ENCODE measurements at places on chromosomes 11 and 22.

DNA sequence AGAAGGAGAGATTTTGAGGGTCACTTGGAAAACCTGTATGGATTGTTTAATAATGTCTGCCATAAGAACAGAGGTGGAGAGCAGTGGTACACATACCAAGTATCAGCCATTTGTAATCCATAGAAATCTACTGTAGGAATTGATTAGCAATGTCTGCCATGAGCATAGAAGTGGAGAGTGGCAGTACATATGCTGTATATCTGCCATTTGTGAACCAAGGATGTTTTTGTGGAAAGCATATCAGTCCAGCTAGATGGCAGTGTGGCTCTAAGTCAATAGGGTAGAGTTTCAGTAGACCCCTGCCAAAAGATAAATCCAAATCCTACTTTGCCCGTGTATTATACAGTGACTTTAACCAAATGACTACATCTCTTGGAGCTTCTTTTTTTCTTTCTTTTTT, 82.9 kb upstream of the SEZ6L start:
- DNase-seq: no peak

DNA sequence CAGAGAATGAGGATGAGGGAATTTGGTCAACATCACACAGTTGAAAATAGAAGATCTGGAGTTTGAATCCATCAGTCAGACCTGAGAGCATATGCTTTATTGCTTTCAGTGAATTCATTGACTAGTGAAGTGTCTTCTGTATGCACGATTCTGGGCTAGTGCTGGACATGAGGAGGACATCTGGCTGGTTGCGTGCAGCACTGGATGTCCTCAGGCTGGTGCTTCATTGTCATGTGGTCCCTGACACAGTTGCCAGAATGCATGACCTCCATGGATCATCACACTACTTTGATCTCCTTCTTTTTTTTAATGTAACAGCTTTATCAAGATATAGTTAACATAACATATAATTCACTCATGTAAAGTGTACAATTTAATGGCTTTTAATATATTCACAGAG, 44.5 kb upstream of the MMP7 start:
- DNase-seq: no peak

DNA sequence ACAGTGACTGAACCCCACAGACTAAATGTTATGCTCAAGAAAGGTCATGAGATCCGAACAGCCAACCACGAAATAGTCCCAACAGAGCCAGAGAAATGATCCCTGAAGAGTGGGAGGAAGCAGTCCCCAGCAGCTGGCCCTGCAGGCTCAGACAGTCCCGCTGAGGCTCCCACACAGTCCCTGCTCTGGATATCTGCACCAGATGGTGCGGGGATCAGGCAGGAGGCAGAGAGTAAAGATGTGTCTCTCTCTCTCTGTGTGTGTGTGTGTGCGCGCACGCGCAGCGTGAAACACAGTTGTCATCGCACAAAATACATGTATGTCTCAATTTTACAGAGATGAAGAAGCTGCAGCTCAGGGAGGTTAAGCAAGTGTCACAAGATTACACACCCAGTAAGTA, 27.9 kb downstream of the GUCY1A2 start:
- no peak for DNase-seq

DNA sequence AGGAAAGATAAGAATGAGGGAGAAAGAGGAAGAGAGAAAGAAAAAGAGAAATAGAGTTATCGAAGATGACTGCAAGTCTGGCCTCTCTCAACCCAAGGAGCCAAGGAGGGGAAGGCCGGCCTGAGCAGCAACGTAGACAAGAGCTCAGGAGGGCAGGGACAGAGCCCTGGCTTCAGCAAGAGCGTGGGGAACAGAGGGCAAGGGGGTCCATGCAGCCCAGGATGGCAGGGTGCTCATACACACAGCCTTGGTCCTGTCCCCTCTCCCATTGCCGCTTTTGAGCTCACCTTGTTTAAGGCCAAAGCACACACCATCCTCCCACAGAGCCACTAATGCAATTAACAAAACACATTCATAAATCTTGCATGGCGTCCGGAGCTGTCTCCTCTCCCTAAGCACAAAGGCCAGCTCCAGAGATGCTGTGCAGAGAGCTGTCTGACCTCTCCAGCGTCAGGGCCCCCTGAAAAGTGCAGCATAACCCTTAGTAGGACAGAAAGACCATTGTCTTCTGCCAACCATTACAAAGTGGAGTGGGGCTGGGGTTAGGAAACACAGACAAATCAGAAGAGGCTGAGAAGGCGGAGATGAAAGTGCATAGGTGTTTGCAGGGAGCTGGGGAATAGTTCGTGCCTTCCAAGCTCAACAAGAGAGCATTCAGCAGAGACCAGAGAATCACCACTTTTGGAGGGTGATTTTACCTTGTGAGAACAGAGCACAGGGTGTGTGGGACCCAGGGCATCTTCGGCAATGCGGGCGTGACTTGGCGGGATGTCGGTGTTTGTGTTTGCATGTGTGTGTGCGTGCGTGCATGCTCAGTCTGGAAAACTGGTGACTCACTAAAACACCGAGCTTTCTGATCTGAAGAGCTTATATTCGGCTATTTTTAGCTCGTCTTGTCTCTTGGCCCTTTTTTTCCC, 28.2 kb upstream of the JAM3 start:
- DNase-seq: no peak

DNA sequence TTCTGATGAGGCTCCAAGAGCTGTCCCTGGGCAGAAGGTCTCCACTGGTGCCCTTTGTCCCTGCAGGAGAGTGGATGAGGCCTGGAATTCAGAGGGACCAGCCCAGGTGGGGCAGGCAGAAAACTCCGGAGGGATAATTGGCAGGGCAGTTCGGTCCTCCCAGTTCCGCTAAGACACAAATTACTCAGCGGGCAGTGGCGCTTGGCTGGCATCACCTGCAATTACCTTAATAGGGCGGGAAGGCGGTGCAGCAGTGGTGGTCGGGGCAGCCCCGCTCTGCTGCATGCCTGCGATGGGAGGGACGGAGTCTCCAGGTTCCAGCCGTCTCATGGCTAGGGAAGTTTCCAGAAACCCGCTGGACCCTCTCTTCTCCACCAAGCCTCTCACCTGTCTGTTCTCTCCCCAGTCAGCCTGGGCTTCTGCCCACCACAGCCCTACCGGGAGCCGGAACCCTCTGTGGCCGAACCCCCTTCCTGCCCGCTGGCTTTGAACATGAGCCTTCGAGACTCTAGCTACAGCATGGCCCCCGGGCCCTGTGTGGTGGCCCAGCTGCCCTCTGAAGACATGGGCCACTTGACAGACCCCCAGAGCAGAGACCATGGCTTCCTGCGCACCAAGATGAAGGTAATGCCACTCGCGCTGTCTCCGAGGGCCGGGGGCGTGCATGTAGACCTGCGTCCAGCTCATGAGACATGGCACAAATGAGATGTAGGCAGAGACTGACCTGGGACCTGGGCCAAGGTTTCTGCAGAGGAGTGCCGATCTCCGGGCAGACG, 7.0 kb downstream of the OVOL1 start:
- DNase-seq: no peak

DNA sequence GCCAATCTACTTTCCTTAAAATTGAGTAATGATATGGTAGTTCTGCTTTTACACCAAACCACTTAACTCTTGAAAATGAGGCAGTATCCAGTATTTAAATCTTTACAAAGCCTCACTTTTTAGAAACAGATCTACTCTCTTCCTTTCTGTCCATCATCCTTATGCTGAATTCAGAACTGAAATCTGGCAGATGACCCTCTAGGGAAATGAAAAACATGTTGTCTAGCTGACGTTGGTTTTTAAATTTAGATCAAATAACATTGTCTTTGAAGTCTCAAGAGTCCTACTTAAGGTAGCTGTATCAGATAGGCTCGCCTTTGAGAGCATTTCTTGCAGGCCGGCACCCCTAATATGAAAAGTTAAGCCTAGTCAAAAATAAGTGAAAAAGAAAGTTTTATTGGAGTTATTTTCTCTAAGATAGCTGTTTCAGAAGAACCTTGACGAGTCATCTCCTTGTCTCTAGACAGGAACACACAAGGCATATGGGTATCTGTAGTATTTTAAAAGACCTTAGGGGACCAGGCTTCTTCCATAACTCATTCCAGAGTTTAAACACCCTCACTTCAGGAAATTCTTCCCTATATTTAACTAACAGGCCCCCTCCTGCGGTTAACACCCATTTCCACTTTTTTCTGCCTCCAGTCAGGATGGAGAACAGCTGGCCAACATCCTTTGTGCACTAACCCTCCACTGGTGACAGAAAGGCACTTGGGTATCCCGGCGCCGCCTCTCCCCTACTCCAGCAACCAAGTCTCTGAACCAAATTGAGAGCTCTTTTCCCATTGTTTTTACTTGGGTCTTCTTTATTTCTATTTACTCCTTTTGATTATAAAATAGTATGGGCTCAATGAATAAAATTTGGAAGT, 81.2 kb downstream of the WNT11 start:
- no peak for DNase-seq

GRCh38 chr22:48499456-48500425, 1327.9 kb downstream of the BRD1 start:
- DNase-seq: no peak

- no peak for DNase-seq
Measured at GRCh38 chr11:48025984-48026340, 45.6 kb downstream of the PTPRJ start.

DNA sequence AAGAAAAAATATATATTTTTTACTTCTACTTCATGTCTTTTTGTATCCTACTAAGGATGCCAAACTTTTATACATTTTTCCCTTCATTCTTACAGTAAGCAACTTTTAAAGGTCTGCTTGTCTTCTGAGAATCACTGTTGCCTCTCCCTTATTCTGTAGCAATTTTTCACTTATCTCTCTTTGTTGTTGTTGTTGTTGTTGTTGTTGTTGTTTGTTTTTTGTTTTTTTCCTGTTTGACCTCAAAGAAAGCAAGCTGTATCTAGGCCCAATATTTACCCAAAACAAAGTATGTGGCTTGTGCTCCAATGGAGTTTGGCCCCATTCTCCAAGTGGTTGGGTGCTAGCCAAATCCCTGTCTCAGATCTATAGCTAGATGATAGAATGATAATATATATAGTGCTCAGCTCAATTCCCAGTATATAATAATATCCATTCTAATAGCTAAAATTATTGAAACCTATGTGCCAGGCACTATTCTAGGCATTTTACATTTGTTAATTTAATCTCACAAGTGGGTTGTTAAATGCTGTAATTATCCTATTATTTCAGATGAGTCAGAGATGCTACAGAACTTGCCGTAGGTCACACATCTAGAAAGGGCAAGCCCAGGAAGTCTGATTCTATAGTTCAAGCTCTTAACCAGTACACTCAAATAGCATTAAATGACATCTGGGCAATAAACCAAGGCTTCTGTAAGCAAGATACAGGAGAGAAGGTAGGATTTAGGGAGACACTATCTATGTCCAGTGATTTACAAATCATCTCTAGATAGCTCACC, 205.1 kb upstream of the PITPNB start:
- DNase-seq: no peak

DNA sequence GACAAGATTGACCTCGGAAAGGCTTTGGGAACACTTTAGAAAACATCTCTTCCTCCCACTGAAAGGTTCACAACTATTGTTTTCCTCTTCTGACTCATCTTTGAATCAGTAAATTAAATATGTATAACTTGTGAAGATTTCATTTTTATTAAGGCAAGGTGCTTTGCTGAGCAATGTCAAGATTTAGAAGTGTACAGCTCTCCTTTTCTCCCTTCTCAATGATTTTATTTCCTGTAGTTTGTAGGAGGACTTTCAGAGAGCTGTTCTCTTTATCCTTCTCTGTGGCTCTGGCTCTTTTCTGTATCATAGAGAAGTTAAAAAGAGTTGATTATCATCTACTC, 594.2 kb downstream of the METTL15 start:
- DNase-seq: no peak

- no peak for DNase-seq
Measured at GRCh38 chr11:78069465-78069864, 5.8 kb downstream of the THRSP start.

GRCh38 chr22:31126869-31127175, 4.1 kb downstream of the INPP5J start:
- no peak for DNase-seq

GRCh38 chr22:46773076-46773475, 10.6 kb downstream of the TBC1D22A start:
- DNase-seq: no peak

DNA sequence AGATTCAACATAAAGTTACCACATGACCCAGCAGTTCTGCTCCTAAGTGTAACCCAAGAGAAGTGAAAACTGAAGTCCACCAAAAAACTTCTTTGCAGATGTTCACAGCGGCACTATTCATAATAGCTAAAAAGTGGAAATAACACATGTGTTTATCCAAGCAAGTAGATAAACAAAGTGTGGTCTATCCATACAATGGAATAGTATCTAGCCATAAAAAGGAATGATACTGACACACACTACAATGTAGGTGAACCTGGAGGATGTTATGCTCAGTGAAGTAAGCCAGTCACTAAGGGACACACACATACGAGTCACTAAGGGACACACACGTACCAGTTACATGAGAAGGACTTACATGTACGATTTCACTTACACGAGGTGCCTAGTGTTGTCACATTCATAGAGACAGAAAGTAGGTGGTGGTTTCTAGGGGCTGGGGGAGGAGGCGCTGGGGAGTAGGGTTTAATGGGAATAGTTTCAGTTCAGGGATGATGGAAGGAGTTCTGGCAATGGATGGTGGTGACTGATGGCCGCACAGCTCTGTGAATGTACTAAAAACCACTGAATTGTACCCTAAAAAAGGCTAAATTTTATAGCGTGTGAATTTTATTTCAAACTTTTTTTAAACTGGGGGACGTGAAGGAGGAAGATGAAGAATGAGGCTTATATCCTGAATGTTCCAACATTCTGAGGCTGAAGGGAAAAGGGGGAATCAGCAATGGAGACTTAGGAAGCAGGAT, 27.2 kb upstream of the COMT start:
- no peak for DNase-seq

DNA sequence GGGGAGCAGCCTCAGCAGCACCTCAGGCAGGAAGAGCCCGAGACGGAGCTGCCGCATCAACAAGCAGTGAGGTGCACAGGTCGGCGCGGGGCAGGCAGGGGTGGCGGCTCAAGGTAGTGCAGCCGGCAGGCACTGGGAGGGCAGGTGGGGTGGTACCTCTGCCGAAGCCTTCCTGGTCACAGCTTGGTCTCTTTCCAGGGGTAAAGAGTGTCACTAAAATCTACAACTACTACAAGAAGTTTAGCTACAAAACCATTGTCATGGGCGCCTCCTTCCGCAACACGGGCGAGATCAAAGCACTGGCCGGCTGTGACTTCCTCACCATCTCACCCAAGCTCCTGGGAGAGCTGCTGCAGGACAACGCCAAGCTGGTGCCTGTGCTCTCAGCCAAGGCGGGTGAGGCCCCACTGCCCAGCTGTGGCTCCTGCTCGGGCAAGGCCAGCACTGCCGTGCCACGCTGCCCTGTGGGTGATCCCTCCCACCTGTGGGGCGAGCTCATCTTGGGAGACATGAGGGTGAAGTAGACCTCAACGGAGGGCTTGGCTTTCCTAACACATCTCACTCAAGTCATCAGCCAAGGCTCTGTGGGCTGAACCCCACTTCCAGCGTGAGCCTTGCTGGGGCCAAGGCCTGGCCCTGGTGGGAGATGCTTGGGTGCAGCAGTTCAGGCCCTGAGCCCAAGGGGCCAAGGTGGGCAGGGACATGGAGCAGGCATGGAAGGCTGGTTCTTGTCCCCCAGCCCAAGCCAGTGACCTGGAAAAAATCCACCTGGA, 13.6 kb downstream of the GATD1 start:
- no peak for DNase-seq

- DNase-seq: no peak
Measured at GRCh38 chr11:76806608-76807205, 23.6 kb downstream of the TSKU start.

- DNase-seq: no peak
Measured at GRCh38 chr11:9016916-9017642, 13.3 kb upstream of the NRIP3 start.
